Bronchus fibroblast of lung (primary cell): ENCODE measurements at places on chromosomes 16 and 17. TPM values are rescaled to one million over a fixed set of nuclear protein-coding genes. Genes with fewer than 3 reads are reported as not detected.

Gene SGSM2
- 11.3 and 14.3 TPM in 2 replicates for total RNA-seq

Gene KRT40
- not detected in 2 replicates for total RNA-seq

Gene RAB11FIP4
- total RNA-seq = 0.34 and 0.59 TPM in 2 replicates

Gene MT4
- total RNA-seq = not detected in 2 replicates

Gene TTC19
- 38.4 and 39.7 TPM in 2 replicates for total RNA-seq

Gene KCNH6
- total RNA-seq = not detected in 2 replicates

Gene TLCD2
- total RNA-seq = 1.0 TPM in 2 replicates

Gene TP53TG3D
- total RNA-seq = not detected in 2 replicates

Gene ZACN
- total RNA-seq = not detected in 2 replicates

Gene GPR179
- not detected in 2 replicates for total RNA-seq

Gene UMOD
- total RNA-seq = not detected in 2 replicates

Gene CES1
- total RNA-seq = 0.50 and 1.9 TPM in 2 replicates

Gene BICDL2
- total RNA-seq = not detected in 2 replicates

Gene RNF227
- total RNA-seq = 1.0 and 1.2 TPM in 2 replicates

Gene DPEP2NB
- not detected in 2 replicates for total RNA-seq

Gene PERCC1
- not detected in 2 replicates for total RNA-seq

Gene AP1G1
- 40.2 and 44.9 TPM in 2 replicates for total RNA-seq

Gene IRX5
- total RNA-seq = not detected in 2 replicates

Gene NPW
- total RNA-seq = 1.6 and 1.8 TPM in 2 replicates

Gene KRTAP4-3
- total RNA-seq = not detected in 2 replicates

Gene CSH2
- not detected in 2 replicates for total RNA-seq

Gene MPP3
- total RNA-seq = 4.2 and 4.7 TPM in 2 replicates

Gene KRTAP9-4
- total RNA-seq = not detected in 2 replicates

Gene GUCY2D
- 0.15 TPM in 1 of 2 replicates, not detected in the other for total RNA-seq

Gene FNDC8
- total RNA-seq = not detected in 2 replicates

Gene PRAC1
- not detected in 2 replicates for total RNA-seq

Gene C1QTNF1
- 18.5 and 18.9 TPM in 2 replicates for total RNA-seq

Gene SRCIN1
- total RNA-seq = 0.15 TPM in 1 of 2 replicates, not detected in the other

Gene PABPN1L
- total RNA-seq = not detected in 2 replicates

Gene SP2
- 3.4 TPM in 2 replicates for total RNA-seq

Gene ADORA2B
- total RNA-seq = 17.1 and 22.1 TPM in 2 replicates

Gene TMEM235
- total RNA-seq = not detected in 2 replicates

Gene CD300LB
- total RNA-seq = not detected in 2 replicates

Gene NPIPA3
- 0.15 and 0.34 TPM in 2 replicates for total RNA-seq

Gene CD79B
- not detected in 2 replicates for total RNA-seq

Gene MYH11
- not detected in 2 replicates for total RNA-seq

Gene COG4
- total RNA-seq = 60.8 and 77.3 TPM in 2 replicates

Gene TAT
- not detected in 2 replicates for total RNA-seq

Gene KRT39
- total RNA-seq = not detected in 2 replicates

Gene KRT222
- total RNA-seq = not detected in 2 replicates

Gene KRTAP2-2
- not detected in 2 replicates for total RNA-seq
